ENCODE measurements at places on chromosomes 16 and 17.

- no peak for DNase-seq
These were observed 5.9 kb upstream of the CORO6 start for GRCh38 chr17:29628644-29629043.

- DNase-seq: no peak
These were observed 318.4 kb upstream of the MAF start for GRCh38 chr16:79918916-79919315.

GRCh38 chr16:79885320-79885719, 284.8 kb upstream of the MAF start:
- DNase-seq: no peak

GRCh38 chr16:63466-63865, 9.0 kb downstream of the RHBDF1 start:
- DNase-seq: no peak

DNA sequence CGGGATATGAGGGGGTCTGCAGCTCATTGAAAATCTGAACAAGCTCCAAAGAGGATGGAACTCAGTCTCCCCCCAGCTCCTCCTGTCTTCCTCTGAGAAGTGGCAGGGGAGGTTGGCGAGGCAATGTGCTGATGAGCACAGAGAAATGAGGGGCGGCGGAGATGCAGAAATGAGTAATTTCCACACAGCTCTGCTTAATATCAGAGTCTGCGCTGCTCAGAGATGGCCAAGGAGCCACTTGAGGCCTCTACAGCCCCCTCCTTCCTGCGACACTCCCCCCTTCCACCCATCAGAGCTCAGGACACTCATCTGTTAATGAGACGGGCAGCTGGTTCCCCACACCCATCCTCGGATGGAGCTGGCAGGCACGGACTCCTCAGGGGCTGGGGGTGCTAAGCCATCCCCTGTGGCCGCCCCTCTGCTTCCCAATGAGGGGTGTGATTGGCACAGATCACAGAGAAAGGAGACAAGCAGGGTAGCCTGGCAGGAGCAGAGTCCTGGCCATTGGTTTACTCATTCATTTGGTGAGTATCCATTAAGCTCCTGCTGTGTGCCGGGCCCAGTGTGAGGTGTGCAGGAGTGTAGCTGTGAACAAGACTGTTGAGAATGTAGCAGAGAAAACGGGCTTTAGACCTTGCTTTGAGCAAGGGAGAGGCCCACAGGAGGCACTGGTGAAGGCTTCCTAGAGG, 12.7 kb upstream of the CRHR1 start:
- DNase-seq: no peak

DNA sequence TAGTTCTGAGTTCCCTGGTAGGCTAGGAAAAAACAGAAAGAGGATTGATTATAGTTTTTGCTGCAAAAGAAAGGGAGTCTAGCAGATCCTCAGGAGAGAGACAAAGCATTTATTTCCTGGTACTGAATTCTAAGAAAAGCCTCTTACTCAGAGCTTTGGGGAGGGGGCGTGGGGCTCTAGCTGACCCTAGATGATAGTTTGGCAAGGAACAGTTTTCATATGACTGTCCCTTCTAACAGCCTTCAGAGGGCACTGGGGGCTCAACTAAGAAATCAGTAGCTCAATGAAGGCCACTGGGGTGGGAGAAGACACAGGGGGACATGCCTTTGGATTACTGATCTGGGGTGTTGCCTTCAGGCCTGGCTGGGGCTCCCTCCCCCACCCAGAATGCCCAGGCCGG, 4.0 kb downstream of the CA7 start:
- DNase-seq: no peak

DNA sequence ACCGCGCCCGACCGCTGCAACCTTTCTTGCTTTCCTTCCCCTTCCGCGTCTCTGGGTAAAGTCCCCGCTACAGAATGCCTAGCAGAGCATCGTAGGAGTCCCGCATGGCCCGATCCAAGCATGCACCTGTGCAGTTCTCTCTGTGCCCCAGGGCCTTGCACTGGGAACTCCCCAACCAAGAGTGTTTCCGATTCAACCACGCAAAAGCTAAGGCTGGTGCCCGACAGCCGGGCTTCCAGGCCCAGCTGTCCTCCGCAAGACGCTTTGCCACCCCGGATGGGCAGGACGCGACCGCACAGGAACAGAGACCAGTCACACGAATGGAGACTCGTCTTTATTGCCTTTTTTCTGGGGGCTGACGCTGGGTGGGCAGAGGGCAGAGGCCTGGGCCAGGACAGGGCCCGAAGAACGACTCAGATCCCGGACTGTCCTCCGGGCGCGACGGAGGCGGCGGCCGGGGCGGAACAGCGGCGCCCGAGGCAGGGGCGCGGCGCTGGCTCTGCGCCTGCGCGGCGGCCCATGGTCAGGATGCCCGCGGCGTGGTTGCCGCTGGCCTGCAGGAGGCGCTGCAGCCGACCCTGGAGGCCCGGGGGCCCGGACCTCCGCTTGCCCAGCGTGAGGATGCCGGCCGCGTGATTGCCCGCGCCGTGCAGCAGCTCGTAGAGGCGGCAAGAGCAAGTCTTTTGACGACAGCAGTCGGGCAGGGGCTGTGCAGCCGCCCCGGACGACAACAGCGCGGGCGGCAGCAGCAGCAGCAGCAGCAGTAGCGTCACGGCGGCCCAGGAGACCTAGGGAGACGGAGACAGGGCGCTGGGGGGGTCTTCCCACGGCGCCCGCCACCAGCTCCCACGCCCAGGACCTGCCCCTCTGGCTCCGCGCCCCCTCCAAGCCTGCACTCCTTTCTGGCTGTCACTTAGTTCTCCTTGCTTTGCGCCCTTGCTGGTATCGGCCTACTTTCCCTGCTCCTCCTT, 1.2 kb downstream of the HCRT start:
- peak; percentile 80 for DNase-seq

DNA sequence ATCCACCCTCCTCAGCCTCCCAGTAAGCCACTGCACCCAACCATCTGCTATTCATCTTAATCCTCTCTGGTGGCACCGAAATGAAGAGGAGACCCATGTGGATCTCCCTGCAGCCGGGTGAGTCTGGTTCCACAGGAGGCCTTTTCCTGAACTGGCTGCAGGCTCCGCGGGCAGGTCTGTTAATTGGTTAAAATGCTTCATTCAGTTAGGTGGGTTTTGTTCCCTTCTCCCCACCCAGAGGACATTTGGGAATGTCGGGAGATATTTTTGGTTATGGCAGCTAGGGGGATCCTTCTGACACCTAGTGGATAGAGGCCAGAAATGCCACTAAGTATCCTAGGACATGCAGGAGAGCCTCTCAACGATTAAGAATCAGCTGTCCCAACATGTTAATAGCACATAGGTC, 16.7 kb downstream of the C16orf54 start:
- DNase-seq: no peak

- DNase-seq: no peak
These were observed 37.1 kb upstream of the TEKT1 start for GRCh38 chr17:6868582-6868981.

GRCh38 chr16:76474048-76474447, 196.8 kb downstream of the CNTNAP4 start:
- no peak for DNase-seq

GRCh38 chr16:25367773-25368524, 110.3 kb upstream of the ZKSCAN2 start:
- no peak for DNase-seq

- no peak for DNase-seq
These were observed 127.9 kb downstream of the AXIN2 start for GRCh38 chr17:65433592-65433991.

DNA sequence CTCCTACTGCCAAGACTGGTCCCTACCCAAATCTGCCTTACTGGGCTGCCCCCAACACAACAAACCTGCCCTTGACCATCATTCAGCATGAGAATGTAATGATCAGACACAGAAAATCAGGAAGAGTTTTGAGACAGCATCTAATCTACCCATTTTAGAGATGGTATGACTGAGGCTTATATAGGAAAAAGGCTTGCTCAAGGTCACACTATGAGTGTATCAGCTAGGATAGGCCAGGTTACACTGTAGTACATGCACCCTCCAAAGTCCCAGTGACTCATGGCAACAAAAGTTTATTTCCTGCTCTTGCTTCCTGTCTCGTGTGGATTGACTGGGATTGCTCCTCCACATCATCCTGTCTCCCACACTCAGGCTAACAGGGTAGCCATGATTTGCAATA, 27.9 kb downstream of the NLRC5 start:
- no peak for DNase-seq

GRCh38 chr16:56877486-56878182, 12.6 kb downstream of the SLC12A3 start:
- DNase-seq: no peak

DNA sequence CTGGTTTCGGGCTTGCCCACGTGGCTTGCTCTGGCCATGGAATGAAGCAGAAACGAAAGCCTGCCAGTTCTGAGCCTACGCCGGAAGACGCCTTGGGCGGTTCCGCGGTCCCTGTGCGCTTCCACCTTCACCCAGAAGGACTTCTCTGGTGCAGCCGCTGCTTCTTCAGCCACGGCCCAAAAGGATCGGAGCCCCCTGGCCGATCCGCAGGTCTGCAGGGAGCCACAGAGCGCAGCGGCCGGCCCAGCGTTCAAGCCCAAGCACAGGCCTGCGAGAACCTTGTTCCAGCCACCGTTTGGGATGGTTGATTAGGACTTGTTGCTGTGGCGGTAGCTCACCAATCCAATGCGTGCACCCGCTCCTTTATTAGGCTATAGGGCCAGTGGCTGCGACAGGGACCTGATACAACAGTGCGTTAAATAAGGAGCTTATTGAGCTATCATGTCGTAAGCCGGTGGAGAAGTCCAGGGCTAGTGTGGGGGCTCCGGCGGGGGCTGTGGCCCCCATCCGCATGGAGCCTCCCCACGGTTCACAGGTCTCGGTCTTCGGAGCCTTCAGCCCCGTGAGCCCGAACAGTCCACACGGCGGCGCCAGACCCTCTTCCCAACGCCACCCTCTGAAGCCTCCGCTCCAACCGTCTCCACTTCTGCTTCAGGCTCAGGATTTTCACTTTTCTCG, 10.2 kb upstream of the MPP2 start:
- DNase-seq: peak; percentile 39

DNA sequence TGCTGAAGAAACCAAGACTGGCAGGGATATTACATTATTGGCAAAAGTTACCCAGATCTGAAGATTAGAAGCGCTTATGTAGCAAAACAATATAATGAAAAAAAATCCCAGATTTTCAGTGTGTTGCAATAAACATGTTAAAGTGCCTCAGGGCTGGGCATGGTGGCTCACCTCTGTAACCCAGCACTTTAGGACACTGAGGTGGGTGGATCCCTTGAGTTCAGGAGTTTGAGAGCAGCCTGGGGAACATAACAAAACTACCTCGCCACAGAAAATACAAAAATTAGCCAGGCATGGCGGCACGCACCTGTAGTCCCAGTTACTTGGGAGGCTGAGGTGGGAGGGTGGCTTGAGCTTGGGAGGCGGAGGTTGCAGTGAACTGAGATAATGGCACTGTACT, 6.8 kb downstream of the ZNF207 start:
- no peak for DNase-seq

DNA sequence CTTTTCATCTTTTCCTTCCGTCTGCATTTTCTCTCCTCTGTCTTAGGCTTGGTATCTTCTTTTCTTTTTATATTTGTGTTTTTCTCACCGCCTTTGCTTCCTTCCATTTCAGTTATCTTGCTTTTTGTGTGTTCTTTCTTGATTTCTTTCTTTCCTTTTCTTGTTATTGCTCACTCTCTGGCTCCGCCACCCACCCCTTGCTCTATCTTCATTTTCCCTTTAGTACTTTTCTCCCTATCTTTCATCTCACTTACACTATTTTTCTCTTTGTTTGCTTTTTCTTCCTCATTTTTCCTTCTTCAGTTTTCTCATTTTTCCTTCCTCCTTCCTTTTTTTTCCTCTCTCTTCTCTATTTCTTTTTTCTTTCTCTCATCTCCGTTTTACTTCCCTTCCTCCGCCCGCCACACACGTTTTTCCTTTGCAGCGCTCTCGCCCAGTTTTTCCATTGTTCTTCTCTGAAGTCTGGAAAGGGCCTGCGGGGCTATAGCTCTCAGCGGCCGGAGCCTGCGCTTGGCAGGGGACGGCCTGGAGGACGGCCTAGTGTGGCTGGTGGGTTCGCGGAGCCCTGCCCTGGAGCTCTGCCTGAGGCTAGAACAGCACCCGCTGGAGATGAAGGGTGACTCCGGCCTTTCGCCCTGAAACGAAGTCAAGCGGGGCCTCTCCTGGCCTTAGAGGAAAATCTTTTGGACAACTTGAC, 5.2 kb upstream of the HOXB13 start:
- DNase-seq: no peak

DNA sequence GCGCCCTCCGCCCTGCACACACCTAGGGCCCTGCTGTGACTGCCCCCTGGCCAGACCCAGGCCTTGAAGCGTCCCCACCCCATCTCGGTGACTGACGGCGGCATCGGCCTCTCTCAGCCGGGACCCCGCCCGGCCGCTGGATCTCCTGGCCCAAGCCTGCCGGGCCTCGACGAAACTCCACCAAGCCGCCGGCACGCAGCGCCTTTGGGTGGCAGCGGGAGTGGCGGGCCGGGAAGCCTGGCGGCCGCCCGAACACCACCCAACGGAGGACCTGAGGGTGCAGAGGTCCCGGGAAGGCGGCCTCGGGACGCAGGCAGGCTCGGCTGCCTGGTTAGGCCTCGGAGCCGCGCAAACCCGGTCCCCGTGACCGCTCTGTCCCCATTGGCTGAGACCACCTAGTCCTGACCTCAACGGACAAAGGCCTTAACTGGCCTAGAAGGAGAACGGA, 12.0 kb upstream of the TMEM97 start:
- DNase-seq: no peak

DNA sequence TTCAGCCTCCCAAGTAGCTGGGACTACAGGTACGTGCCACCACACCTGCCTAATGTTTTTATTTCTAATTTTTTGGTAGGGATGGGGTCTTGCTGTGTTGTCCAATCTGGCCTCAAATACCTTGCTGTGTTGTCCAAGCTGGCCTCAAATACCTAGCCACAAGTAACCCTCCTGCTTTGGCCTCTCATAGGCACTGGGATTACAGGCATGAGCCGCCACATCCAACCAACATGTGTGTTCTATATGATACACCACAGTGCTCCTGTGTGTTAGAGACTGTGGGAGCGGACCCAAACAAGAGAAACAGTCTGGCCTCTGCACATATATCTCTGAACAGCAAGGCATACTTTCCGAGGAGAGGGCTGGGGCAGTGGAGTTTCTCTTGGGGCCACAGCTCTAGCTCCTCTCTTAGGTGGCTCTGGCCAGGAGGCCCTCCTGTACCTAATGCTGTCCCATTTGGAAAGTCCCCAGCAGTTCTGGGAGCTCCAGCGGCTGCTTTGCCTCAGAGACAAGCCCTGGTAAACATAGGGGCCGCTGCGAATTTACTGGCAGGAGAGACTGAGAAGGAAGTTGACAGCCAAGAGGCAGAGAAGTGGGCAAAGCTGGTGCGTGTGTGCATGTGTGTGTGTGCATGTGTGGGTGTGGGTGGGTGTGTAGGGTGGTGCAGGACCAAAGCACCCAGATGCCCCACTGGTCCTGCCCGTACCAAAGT, 95.0 kb downstream of the RAB11FIP4 start:
- no peak for DNase-seq

- no peak for DNase-seq
These were observed 800 bp downstream of the FXR2 start for GRCh38 chr17:7613769-7614424.

GRCh38 chr17:32241640-32242039, 24.0 kb upstream of the RHBDL3 start:
- DNase-seq: no peak

GRCh38 chr17:82126556-82127314, 28.7 kb upstream of the FASN start:
- peak; percentile 69 for DNase-seq

All from stimulated activated CD4-positive, alpha-beta T cell treated with anti-CD3 and anti-CD28 coated beads, Interleukin-1b, Interleukin-23, amount 100 ng/mL, for 48 hours (primary cell).